ENCODE measurements at places on chromosomes 12 and 14.

DNA sequence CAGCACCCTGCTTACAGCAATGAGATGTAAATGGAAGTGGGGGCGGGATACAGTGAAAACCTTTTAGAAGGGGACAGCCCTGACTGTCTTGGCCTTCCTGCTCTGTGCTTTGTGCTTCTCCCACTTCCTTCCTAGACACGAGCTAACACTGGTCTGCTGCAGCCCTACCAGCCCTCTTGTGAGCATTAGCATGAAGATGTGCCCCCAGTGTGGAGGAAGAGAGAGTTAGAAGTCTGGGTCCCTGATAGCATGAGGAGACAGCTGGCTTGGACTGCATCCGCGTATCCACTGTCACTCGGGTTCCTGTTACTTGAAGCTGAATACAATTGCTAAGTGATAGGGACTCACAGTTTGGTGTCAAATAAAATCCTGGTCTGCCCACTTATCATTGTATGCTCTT lies 248.1 kb upstream of the SOX5 start:
- no peak for DNase-seq

DNA sequence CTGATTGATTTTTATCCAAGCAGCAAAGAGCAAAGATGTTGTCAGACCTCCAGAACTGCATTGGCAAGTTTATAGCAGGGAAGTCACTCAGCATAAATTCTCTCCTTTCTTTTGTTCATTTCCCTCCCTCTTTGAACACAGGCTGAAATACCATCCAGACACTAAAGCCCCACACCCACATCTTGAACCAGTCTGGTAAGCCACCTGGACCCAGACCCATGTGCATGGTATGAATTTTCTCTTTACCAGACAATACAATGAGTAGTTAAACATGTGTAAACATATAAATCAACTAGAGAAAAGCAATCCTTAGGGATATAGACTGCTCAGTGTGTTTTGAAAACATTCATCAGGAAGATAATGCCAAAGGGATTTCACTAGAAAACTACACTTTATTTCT lies 488.3 kb upstream of the FLRT2 start:
- DNase-seq = no peak

DNA sequence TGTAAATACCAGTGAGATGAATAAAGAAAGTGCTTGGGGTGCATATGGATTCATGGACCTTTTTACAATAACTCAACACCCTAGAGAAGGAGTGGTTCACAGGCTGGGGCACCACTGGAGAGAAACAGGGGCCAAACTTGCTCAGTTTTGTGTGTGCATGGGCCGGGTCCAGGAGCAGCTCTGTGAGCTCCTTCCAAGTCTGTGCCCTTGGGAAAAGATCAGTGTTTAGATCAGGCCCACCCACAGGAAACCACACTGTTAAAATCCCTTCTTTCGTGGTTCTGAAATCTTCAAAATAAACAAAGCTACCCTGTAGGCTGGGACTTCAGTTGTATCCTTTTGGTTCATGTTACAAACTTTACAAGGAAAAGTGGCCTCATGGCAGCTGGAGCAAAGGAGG lies 156.1 kb upstream of the TMEM260 start:
- no peak for DNase-seq

DNA sequence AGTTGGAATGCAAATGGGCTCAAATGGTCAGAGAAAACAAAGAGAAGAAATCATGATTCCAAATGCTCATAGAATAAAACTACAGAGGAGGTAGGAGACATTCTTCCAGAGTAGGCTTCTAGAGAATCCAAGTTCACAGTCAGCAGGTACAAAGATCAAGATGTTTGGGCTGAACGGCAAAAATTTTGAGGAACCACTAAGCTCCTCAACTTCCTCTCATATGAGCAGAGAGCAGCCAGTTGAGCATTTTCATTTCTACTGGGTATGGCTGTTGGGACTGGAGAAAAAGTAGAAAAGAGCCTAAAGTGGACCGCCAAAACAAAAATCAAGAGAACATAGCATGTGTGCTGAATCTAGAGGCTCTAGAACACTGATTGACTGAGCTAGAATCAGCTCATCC lies 73.8 kb upstream of the ARID2 start:
- no peak for DNase-seq

DNA sequence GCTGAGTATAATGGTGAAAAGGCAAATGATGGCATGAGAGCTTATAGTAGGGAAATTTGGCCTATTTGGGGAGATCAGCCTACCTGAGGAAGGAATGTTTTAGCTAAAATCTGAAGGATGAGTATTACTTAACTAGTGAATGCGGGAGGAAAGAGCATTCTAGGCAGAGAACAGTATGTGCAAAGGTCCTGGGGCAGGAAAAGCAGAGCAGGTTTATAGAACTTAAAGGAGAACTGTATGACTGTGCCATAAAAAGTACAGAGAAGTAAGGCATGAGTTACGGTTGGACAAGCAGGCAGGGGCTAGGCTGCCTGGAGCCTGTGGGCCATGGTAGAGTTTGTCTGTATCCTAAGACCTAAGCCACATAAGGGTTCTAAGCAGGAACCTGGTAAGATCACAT lies 21.7 kb upstream of the P2RX4 start:
- no peak for DNase-seq

- DNase-seq = no peak
These were observed 688 bp upstream of the RASSF3 start for GRCh38 chr12:64609536-64610078.

DNA sequence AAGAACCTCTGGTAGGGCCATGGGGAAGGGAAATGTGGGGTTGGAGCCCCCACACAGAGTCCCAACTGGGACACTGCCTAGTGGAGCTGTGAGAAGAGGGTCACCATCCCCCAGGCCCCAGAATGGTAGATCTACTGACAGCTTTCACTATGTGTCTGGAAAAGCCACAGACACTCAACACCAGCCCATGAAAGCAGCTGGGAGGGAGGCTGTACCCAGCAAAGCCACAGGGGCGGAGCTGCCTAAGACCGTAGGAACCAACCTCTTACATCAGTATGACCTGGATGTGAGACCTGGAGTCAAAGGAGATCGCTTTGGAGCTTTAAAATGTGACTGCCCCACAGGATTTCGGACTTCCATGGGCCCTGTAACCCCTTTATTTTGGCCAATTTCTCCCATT lies 97.8 kb downstream of the HMGA2 start:
- no peak for DNase-seq

- DNase-seq = no peak
These were observed 424.1 kb downstream of the APAF1 start for GRCh38 chr12:99068993-99069747.

DNA sequence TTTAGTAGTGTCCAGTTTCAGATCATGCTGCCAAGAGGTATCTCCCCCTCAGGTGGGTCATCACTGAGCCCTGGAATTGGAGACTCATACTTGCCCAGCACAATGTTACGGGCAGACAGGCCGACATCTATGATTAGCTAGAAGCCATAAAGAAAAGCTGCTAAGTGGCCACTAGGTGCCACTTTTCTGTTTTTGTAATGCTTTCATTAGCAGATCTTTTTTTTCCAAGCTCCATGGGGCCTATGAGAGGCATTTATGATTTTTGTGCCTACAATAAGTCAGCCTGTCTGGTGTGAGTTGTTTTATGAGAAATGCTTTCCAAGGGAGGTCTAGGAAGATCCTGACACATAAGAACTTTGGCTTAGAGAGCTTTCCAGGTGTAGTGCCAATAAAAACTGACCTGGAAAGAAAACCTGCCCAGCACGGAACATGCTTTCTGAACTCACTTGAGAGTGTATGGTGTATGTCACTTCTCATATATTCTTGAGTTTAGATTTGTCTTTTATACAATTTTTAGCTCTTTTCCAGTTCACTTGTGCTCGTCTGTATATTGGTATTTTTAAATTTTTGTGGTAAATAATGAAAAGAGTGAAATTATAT lies 21.8 kb upstream of the SMCO2 start:
- no peak for DNase-seq

- no peak for DNase-seq
These were observed 780 bp upstream of the SLC41A2 start for GRCh38 chr12:104958805-104959334.

DNA sequence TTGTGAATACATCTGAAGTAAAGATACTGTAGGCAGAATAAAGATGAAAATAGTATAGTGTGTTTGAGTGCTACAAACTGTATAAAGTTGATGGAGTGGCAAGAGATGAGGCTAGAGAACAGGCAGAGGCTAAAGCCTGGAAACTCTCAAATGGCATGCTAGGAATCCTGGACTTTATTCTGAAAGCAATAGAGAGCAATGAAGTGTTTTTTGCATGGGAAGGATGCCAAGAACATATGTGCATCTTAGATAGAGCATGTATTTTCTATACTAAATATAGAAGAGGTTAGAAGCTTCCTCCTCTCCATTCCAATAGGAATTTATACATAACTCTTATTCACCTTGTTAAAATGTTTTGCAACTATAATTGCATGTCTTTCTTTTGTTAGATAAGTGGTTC lies 86.3 kb upstream of the TMTC2 start:
- DNase-seq = no peak

- peak; percentile 13 for DNase-seq
These were observed 69.4 kb downstream of the ATXN2 start for GRCh38 chr12:111529424-111530368.

- DNase-seq = no peak
These were observed 78.7 kb downstream of the TXNDC16 start for GRCh38 chr14:52473557-52473956.

DNA sequence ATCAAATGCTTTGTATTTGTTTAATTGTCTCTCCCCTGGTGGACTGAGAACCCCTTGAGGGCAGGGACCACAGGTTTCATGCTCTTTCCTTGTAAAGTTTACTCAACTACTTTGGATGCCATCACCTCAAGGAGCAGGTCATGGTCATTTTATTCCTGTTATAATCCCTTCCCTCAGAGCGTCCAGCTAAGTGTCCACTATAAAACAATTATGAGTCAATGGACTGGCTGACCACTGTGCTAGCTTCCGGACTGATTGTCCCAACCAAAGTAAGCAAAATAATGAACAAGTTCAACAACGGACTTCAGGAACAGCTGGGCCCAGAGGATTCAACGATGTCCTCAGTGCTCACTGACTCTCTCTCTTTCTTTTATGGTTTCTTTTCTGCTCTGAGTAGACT lies 18.2 kb downstream of the AK7 start:
- DNase-seq = no peak

- DNase-seq = no peak
These were observed 29.1 kb upstream of the KLRB1 start for GRCh38 chr12:9636851-9637206.

- DNase-seq = no peak
These were observed 728.8 kb upstream of the LMO3 start for GRCh38 chr12:17334784-17335183.

DNA sequence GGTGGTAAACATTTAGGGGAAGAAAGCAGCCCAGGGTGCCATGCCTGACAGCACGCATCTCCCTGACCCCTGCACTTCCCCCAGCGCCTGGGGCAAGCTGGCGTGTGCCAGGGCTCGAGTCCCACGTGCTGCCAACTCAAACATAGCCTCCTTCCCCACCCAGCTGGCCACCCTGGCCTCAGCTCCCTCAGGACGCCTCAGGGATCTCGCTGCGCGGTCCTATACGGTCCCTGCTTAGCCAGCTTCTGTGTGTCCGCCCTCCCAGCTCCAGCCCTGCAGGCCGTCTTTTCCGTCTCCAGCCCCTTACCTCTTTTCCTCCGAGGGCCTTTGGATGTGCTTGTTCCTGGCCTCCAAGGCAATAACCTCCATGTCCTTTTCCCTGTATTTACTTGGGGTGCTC lies 71.0 kb downstream of the TESC start:
- no peak for DNase-seq

GRCh38 chr12:19709889-19710288 lies 270.6 kb downstream of the AEBP2 start:
- DNase-seq = no peak

- no peak for DNase-seq
These were observed 363.7 kb downstream of the SOX5 start for GRCh38 chr12:23585782-23586163.

GRCh38 chr14:55038708-55039107 lies 11.7 kb downstream of the SOCS4 start:
- DNase-seq = no peak
